ENCODE measurements at places on chromosomes 4 and X.

DNA sequence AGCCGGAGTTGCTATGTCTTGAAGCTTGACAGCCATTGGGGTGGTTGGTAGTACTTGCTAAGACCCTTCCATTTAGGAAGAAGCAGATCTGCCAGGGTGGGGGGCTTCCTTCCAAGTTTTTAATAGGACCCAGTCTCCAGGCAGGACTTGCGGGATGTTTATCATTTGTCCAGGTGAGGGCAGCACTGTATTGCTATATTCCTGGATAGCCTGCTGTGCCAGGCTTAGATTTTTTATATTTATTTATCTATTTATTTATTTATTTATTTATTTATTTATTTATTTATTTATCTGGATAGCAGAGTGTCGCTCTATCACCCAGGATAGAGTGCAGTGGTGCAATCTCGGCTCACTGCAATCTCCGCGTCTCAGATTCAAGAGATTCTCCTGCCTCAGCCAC is 87.4 kb upstream of the CT45A1 start:
- DNase-seq = no peak

GRCh38 chr4:113952452-113953029 is 26.9 kb downstream of the ARSJ start:
- peak; percentile 19 for DNase-seq

DNA sequence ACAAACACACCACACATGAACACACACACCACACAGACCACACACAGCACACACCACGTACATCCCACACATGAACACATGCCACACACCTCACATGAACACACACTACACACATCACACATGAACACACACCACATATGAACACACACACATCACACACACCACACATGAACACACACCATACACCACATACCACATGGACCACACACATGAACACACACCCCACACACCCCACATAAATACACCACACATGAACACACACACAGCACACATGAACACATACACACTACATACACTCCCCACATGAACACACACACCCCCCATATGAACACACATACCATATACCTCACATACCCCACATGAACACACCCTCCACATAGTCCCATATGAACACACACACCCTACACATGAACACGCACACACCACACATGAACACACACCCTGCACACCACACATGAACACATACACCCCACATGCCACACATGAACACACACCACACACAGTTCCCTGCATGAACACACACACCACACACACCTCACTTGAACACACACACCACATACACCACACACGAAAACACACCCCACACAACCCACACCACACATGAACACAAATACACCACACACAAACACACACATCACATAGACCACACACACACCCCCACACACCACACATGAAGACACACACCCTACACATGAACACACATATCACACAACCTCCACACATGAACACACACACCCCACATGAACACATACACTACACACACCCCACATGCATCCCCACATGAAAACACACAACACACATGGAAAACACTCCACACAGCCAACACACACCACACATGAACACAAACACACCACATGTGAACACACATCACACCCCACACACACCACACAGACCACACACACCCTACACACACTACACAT is 18.3 kb downstream of the PNMA6E start:
- no peak for DNase-seq

DNA sequence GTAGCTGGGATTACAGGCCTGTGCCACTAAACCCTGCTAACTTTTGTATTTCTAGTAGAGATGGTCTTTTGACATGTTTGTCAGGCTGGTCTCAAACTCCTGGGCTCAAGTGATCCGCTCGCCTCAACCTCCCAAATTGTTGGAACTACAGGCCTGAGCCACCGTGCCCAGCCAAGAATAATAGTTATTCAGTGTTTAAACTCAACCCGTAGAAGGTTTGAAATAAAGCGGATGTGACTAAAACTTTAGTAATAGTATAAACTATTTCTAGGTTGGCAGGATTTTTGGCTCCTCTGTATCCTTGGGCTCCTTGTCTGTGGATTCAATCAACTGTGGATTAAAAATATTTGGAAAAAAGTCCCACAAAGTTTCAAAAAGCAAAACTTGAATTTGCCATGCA is 37.8 kb downstream of the PCDH10 start:
- DNase-seq = no peak

- no peak for DNase-seq
Measured at GRCh38 chr4:185700630-185701029, 111.4 kb downstream of the SORBS2 start.

DNA sequence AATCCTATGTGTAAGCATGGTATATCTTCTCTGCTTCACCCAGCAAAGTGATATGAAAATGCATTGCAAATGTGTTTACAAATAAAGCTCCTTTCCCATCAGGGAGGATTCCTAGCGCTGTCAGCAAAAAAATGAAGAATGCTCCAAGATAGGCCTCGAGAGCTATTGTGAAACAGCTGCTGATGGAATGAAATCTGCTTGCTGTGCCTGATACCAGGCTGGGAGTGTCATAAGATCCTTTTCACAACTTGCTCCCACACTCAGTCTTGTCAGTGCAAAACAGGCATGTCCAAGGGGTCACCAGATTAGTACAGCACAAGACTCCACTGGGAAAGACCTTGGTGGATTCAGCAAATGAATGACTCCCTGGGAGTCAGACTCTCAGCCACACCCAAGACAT is 34.1 kb downstream of the HNRNPH2 start:
- no peak for DNase-seq
